Adrenal gland (tissue), 19 donors: ENCODE measurements at places on chromosomes 7 and 10. TPM values are rescaled to one million over a fixed set of nuclear protein-coding genes. Genes with fewer than 3 reads are reported as not detected.

GCK gene
- polyA plus RNA-seq = 0.09 TPM

DGKB gene
- polyA plus RNA-seq = 3.1 TPM

LRRC18 gene
- not detected for polyA plus RNA-seq

ZNF804B gene
- 0.08 TPM for polyA plus RNA-seq

DNA sequence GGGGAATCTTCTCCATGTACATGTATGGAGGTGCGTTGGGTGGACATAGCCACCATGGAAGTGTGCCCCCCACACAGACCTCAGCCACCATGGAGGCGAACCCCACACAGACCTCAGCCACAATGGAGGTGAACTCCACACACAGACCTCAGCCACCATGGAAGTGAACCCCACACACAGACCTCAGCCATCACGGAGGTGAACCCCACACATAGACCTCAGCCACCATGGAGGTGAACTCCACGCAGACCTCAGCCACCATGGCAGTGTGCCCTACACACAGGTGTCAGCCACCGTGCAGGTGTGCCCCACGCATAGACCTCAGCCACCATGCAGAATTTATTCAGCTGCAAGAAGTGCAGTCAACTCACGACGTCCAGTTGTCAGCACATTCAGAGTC, 339.7 kb downstream of the ACTR3B start:
- DNase-seq = no peak

PDE6C gene
- not detected for polyA plus RNA-seq

WNT8B gene
- 0.32 TPM for polyA plus RNA-seq

- DNase-seq = no peak
Observed at GRCh38 chr7:125568799-125569198, 639.2 kb upstream of the POT1 start.

- peak; percentile 49 for DNase-seq
Observed at GRCh38 chr7:129902788-129903422, 49.9 kb downstream of the UBE2H start.

MGMT gene
- polyA plus RNA-seq = 35.8 TPM

DNA sequence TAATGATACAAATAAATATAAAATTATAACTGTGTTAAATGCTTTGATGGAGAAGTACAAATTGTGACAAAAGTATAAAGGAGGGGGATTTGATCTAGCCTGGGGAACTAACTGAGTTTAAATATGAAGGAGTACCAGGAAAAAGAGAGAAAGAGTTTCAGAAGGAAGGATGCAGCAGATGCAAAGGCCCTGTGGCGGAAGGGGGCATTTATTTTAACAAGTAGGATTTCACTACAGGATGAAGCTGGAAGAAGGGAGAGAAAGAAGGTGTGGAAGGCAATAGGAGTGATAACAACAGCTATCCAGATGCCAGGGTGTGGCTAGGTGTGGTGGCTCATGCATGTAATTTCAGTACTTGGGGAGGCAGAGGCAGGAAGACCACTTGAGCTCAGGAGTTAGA, 55.8 kb downstream of the AKR1B1 start:
- no peak for DNase-seq

DNA sequence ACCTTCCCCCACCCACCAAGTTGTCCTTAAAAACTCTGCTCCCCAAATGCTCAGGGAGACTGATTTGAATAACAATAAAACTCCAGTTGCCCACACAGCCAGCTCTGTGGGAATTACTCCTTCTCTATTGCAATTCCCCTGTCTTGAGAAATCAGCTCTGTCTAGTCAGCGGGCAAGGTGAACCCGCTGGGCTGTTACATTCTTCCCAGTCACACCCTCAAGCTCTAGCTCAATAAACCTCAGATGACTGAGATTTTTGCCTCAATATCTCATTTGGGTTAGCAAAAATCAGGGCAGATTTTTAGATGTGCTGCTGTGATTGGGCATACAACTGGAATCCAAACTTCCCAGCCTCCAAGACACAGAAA, 32.9 kb downstream of the SVOPL start:
- DNase-seq = no peak

OR2A5 gene
- not detected for polyA plus RNA-seq

PRPS1L1 gene
- not detected for polyA plus RNA-seq

DNA sequence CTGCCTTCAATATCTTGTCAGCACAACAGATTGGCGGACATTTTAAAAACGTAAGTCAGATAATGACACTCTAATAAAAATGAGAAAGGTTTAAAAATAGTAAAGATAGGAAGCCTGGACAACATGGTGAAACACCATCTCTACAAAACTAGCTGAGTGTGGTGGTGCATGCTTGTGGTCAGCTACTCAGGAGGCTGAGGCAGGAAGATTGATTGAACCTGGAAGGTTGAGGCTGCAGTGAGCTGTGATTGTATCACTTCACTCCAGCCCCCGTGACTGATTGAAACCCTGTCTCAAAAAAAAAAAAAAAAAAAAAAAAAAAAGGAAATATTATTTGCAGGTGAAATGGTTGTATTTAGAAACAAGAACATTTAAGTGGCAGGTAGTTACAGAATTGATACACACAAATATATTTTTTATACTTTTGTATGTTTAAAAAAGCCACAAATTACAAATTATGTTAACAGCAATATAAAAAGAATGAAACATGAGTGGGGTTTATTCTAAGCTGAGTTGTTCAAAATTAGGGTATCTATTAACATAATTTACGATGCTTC, 141.9 kb downstream of the ADK start:
- no peak for DNase-seq

DNA sequence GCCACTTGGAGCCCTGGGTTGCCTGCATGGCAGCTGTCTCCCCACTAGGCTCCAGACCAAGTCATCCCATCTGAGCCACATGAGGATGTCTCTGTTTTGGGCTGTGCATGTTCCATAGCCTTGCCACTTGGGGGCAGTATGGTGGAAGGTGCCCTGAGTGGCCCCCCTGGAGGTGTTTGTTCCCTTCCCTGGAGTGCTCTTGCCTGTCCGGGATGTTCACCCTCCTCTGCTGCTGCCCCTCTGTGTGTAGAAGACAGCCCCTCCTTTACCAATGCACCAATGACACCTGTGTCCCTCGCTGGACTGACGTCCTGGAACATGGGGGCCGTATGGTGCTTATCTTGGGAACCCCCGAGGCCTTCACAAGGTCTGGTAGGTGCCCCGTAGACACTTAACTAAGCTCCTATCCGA, 100.2 kb downstream of the ACTR3B start:
- no peak for DNase-seq

- DNase-seq = no peak
Observed at GRCh38 chr10:66827353-66827752, 98.5 kb upstream of the LRRTM3 start.

DNA sequence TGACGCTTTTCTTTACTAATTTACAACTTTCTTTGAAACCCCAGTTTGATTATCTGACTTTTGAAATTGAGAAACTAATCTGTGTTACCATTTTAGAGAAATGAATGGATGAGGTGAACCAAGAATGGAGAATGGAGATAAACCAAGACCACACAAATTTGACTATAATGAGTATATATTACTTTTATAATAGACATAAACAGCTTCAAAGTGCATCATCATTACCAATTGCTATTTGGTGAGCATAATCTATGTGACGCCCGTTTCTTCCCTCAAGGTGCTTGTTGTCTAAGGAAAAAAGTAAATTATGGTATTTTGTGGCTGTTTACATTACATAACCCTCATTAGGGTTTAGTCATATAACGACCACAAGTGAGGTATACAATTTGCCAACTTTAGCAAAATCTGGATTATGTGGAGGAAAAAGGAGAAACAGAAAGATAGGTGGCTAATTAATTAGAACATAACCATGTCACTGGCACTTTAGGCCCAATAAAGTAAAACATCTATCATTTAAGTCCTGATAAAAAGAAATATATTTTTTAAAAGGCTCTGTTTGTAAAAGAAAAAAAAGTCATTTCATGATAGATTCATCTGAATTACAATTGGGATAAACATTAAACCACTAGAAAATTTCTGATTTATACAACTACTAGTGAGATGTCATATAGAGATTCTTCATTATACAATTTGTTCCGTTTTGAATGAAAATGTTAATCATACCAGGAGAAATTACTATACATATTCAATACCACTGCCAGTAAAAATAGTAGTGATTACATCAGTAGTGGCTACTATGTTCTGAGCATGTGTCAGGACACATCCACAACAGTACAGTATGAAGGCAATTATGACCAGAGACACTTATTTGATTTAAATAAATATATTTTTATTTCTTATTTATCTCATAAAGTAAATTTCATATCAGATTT, 118.2 kb upstream of the FAM133B start:
- no peak for DNase-seq
